ENCODE measurements at places on chromosomes 5 and 9.

DNA sequence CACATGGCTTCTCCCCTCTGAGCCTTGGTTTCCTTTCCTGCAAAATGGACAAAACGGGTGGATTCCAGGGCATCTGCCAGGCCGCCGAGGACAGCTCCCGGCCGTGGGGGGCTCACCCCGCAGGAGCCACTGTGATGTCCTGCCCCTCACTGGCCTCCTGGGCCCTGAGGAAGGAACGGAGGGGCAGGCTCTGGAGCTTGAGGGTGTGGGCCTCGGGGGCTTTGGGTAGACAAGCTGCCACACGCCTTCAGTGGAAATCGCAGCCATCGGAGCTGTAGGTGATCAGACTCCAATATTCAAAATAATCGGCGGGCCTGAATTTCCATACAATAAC, 32.2 kb upstream of the UBAC1 start:
- no peak for DNase-seq

- DNase-seq: peak; percentile 37
Measured at GRCh38 chr9:126516936-126517832, 96.5 kb upstream of the LMX1B start.

DNA sequence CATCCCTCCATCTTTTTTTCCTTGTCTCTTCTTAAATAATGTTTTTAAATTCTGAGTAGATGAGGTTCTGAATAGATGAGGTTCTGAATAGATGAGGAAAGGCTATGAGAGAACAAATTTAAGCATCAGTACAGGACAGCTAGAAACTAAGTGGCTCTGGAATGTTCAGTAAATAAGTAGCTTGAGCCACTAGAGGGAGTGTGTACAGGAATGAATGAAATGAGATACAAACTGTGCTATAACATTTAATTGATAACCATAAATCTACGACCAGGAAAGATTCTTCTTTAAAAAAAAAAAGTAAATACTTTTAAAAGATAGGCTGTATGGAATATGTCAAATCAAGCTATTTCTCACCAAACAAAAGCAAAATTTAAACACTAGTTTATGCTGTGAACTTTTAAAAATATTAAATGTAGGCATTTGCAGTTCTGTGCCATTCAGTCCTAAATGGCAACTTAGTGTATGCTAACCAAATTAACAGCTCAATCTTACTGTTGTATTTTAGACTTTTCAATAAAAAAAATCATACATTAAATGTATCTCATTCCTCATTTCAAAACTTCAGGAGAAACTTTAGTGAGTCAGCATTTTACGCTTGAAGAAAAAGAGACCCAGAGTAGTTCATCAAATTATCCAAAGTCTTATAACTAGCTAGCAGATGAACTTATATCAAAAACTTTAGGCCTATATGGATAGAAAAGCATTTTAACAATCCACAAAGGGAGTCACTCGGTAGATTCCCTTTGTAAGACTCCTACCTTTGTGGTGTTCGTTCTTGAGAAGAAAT, 70.4 kb upstream of the SNX2 start:
- DNase-seq: peak; percentile 74

GRCh38 chr5:149944666-149945065, at the start of gene PDE6A:
Gene PDE6A, minus strand, starts transcription at chr5:149944793. Its CDS starts 120 bp downstream, at chr5:149944673.
- no peak for DNase-seq

- no peak for DNase-seq
Measured at GRCh38 chr9:114370251-114370967, 17.4 kb downstream of the AKNA start.

GRCh38 chr5:136781464-136781863, 416.1 kb upstream of the TRPC7 start:
- DNase-seq: no peak

- no peak for DNase-seq
Measured at GRCh38 chr5:128083811-128084227, 253 bp downstream of the SLC12A2 start.

DNA sequence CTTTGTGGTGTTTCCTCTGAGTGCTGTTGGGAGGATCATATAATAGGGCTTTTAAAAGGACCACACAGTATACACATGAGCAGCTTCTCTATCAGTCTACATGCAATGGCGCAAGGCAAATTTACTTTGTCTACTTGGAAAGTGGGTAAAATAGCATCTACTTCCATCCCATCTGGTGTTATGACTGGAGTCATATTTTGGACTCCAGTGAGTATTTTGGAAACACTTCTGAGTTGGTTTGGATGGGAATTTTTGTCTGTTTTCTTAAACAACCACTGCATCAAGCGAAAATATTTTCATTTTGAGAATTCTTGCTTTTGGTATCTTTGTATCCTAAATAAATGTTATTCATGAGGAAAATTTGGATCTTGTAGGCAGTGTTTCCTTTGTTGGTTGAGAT, 220.8 kb downstream of the NMUR2 start:
- no peak for DNase-seq

GRCh38 chr9:100679834-100680233, 102.0 kb downstream of the CAVIN4 start:
- DNase-seq: no peak

DNA sequence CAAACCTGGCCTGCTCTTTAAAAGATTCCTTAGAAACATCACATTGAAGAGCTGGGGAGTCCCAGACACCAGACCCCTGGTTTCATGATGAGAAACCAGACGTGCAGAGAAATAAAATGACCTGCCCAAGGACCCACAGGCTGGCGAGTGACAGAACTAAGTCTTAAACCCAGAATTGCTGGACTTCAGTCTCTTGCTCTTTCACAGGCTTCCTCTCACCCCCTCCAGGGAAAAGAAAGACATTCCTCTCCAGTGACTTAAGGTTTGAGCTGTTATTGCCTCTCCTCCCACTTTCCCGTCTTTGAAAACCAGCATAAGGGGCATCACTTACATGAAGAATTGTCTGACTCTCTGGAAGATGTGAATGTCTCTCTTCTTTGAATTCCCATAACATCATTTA, 535.2 kb downstream of the IRX1 start:
- DNase-seq: no peak

- no peak for DNase-seq
Measured at GRCh38 chr9:36100532-36100931, 36.0 kb upstream of the GLIPR2 start.

DNA sequence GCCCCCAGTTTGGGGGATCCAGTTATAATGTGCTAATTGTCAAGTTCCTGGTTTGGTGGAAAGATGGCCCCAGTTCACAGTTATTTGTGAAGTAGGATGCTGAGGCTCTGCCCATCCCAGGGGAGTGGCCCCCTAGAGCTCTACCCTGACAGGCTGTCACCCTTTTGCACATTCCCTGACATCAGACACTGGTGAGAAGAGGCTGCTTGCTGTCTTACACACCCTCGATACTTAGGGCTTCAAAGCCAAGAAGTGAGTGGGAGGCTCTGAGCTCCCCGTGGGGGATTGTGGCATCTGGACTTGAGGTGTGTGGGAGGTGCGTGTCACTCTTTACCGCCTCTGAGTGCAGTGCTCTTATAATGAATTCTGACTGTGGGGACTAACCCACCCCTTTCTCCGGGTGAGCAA, 168.5 kb downstream of the DOCK2 start:
- no peak for DNase-seq

- no peak for DNase-seq
Measured at GRCh38 chr5:173808079-173808808, 79.9 kb upstream of the CPEB4 start.

DNA sequence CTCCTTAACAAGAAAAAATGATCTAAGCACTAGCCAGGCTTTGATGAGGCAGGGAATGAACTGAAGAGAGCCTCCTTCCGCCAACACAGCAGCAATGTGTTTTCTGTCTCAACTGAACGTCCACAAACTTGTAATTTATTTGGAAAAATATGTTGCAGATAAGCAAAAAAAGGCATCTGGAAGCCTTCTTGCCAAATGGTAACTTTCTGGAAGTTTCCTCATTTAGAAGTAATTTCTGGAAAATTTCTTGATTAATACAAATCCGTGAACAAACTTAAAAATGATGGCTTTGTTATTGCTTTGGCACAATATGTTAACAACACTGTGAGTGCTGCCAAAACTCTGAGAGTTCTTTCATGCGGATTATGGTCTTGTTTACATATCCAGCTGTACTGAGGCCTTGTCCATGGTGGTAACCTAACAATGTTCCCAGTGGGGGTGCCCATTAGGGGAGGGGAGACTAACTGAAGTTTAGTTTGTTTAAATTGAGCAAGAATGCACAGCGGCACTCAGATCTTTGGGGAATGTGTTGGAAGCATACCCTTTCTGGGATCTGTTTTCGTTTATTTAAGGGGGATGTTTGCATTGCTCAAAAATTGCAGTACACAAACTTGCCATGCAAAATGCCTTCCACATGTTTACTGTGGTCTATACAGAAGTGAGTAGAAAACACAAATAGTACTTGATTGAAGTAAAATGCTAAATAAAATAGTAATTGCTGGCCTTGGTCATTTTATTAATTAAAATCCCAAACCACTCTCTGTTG, 334.7 kb downstream of the NR2F1-AS1 start:
- no peak for DNase-seq

DNA sequence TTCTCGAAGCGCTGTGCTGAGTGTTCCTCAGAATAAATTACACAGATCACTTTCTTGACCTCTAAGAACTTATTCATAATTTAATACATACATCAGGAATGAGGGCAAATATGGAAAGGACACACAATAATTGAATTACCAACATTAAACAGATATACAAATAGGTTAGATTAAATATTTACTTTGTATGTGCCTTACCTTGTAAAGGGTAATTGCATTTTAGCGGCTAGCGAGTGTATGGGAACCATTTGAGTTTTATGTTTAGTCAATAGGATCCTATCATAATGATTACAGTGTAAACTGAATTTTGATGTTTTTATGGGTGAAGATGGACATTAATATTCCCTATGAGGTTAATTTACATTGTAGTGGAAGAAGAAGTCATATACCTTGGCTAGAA, 1187.1 kb upstream of the WWC1 start:
- DNase-seq: no peak

DNA sequence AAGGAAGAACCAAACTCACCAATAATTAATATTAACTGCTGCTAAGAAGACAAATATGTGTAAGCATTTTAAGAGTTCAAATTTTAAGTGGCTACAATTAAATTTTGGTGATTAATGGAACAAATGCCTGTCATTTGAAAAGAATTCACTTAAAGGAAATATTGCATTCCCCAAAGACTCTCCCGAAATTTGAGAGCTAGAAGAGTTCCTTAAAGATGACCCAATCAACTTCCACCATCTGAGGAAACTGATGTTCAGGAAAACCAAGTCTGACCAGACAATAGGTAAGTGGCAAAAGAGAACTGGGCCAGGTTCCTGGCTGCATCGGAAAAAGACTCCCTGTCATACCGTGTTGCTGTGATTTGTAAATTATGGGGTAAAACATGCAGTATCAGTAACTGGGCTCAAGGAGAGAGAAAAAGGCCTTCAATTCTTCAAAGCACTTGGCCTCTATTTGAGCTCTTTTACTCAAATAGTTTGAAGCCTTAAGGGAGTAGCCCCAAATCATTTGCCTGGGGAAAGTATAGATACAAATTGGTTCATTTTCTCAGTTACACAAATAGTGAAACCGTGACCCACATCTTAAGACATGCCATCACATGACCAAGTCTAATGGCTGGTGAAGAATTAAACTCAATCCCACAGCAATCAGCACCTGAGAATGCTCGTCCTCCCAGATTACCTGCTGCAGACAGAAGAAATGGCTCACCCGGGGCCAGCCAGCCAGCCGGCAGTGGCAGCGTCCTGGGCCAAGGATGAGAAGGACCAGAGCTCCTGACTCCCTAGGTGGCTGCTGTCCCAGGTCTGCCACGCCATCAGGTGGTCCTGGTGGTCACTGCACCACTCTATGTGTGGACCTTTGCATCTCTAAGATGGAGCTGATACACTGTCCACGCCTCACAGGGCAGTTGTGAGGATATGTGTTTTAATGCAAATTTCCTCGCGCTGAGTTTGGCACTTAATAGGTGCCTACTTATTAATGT, 162.9 kb downstream of the TTLL11 start:
- no peak for DNase-seq

GRCh38 chr9:120210274-120210673, 369.7 kb downstream of the CDK5RAP2 start:
- DNase-seq: no peak

GRCh38 chr9:69999315-69999714, 44.3 kb upstream of the MAMDC2 start:
- DNase-seq: no peak
